ENCODE measurements at places on chromosomes 1 and 21. TPM values are rescaled to one million over a fixed set of nuclear protein-coding genes. Genes with fewer than 3 reads are reported as not detected.

- DNase-seq: no peak
- peaks cover 5% of the 10 kb centered on the region for H3K36me3 ChIP-seq
- H3K27me3 ChIP-seq: no peaks in the 10 kb centered on the region
- H3K4me1 ChIP-seq: no peaks in the 10 kb centered on the region
- peak overlapping the region; percentile 35 for H3K4me3 ChIP-seq
Observed at GRCh38 chr1:243421784-243422183, 165.9 kb downstream of the SDCCAG8 start.

DNA sequence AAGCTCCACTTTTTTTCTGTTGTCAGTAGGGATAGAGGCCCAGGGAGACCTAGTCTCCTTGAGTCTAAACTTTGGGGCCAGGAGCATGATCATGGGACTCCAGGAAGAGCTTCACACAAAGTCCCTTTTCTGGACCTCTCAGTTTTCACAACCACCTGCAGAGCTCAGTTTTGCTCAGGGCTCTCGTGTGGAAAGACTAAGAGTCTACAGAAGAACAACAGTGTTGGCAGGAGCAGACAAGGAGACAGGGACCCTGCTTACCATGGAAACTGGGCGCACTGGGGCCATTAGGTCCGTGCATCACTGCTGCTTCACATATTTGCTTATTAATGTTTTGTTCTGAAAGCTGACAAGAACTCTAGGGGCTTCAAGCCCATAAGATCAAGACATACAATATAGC, 63.9 kb upstream of the HSD17B7 start:
- H3K27me3 ChIP-seq: no peaks in the 10 kb centered on the region
- no peak overlapping the region for H3K27ac ChIP-seq
- DNase-seq: no peak
- no peaks in the 10 kb centered on the region for H3K36me3 ChIP-seq

DNA sequence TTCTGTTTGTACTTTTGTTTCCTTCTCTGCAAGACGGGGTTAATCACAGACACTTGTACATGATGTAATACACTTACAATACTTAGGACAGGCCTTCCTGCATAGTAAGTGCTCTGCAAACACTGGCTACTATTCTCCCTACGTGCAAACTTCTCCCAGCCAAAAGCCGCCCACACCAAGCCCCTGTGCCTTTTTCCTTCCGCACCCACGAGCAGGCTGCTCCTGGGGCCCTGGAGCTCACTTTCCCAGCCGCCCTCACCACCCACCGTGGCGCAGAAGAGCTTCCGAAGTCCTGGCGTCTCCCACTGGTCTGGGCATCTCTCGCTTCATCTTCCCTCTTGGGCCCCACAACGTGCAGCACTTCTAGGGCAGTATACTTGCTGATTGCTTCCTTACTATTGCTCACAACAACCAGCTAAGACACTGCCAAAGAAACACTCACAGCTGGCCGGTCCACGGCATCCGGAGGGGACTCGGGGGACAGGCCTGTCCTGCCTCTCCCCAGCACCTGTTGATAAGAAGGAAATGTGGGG, 22.5 kb upstream of the GPR157 start:
- DNase-seq: no peak
- peaks cover 25% of the 10 kb centered on the region for H3K4me1 ChIP-seq
- no peak overlapping the region for H3K4me3 ChIP-seq
- no peaks in the 10 kb centered on the region for H3K36me3 ChIP-seq
- no peaks in the 10 kb centered on the region for H3K27me3 ChIP-seq

Gene APP
- 468 TPM for total RNA-seq

DNA sequence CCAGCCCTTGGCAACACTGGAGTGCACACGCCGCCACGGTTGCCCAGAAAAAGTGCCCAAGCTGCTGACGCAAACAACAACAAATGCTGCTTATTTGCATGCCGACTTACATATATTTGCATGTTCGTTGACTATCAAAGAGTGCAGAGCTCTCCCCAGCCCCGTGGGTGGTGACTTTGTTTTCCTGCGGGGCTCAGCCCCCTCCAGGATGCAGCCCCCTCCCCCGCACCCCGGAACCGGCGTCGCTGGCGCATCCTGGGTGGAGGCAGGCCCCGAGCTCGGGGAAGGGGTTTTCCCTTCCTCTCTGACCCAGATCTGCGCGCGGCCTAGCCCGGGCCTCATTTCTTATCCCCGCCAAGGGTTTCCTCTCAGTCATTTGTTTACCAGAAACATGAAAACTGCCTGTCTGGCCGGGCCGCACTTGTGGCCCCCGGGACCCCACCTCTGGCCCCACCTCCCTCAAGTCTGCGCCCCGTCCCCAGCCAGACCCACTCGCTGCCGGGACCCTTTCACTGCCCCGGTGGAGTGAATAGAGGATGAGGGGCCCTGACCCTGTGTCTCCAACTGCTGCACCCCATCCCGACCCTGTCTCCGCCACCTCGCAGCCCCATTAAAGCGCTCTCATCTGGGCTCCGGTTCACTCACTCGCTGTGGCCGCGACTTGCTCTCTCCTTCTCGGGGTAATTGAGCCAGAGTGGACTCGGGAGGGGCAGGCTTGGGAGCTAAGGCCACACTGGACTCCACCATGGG, 5.5 kb downstream of the TNFRSF25 start:
- no peak overlapping the region for H3K27ac ChIP-seq
- peaks cover 15% of the 10 kb centered on the region for H3K36me3 ChIP-seq
- peak overlapping the region; percentile 33 for H3K4me3 ChIP-seq
- DNase-seq: no peak
- peaks cover 5% of the 10 kb centered on the region for H3K27me3 ChIP-seq
- H3K4me1 ChIP-seq: no peaks in the 10 kb centered on the region

GRCh38 chr1:34984793-34985608, at the start of gene TMEM35B:
Gene TMEM35B, minus strand, starts transcription at chr1:34985347. Its CDS starts 42 bp downstream, at chr1:34985305.
- H3K36me3 ChIP-seq: peaks cover 6% of the 10 kb centered on the region
- H3K4me3 ChIP-seq: peak within 1 kb of the TSS; percentile 87
- no peaks in the 10 kb centered on the region for H3K27me3 ChIP-seq
- peak within 1 kb of the TSS; percentile 97 for H3K27ac ChIP-seq

Gene NBPF15
- total RNA-seq: 59.7 TPM

GRCh38 chr1:12435639-12436344, 182.2 kb downstream of the DHRS3 start:
- H3K4me3 ChIP-seq: peak overlapping the region; percentile 1
- peak overlapping the region; percentile 89 for H3K27ac ChIP-seq
- H3K4me1 ChIP-seq: peaks cover 85% of the 10 kb centered on the region
- no peaks in the 10 kb centered on the region for H3K27me3 ChIP-seq

- H3K27me3 ChIP-seq: no peaks in the 10 kb centered on the region
- H3K4me1 ChIP-seq: no peaks in the 10 kb centered on the region
- H3K4me3 ChIP-seq: peak within 1 kb of the TSS; percentile 52
- DNase-seq: no peak
- H3K27ac ChIP-seq: no peak within 1 kb of the TSS
- H3K36me3 ChIP-seq: no peaks in the 10 kb centered on the region
Observed at GRCh38 chr1:84143796-84144565, at the start of gene PRKACB. Gene PRKACB, plus strand, starts transcription at chr1:84144271. Its CDS starts 91 bp downstream, at chr1:84144362.

DNA sequence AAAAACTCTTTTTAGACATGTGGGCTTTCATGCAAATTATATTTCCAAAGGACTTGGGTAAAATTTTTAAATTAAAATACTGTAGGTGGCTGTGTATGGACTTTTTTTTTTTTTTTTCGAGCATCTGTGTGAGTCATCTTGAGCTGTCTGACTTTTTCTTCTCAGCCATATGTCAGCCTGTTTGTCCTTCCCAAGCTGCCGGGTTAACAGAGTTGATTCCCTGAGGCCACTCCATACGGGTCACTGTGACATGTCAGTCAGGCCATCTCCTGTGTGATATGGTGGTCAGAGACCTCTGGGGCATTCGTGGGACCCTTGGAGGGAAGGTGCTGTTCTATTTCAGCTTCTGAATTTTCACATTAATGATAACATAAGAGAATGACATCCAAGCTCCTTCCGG, 148.3 kb downstream of the KCNJ6 start:
- DNase-seq: no peak
- no peaks in the 10 kb centered on the region for H3K27me3 ChIP-seq
- H3K4me1 ChIP-seq: no peaks in the 10 kb centered on the region
- H3K4me3 ChIP-seq: no peak overlapping the region
- H3K36me3 ChIP-seq: no peaks in the 10 kb centered on the region
- no peak overlapping the region for H3K27ac ChIP-seq

GRCh38 chr1:14737561-14738094, 139.1 kb downstream of the KAZN start:
- no peak for DNase-seq

DNA sequence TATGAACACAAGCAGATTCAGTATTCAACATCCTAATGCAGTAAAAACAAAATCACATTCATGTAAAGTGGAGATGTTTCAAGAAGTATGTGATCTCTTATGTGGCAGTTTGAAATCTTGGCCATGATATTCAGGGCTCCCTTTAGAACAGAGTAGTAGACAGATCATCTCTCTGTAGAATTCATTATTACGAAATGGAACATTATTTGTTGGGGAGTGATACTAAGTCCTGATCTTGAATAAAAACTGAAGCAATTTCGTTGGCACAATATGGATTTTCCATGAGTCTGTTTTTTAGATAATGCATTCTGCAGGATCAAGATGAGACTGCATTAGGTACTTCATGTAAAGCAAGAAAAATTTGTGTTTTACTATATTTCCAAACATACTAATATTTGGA, 264.4 kb upstream of the NRIP1 start:
- no peak for DNase-seq
- H3K27ac ChIP-seq: no peak overlapping the region
- no peaks in the 10 kb centered on the region for H3K4me1 ChIP-seq
- H3K36me3 ChIP-seq: no peaks in the 10 kb centered on the region
- H3K4me3 ChIP-seq: no peak overlapping the region

- H3K36me3 ChIP-seq: peaks cover 4% of the 10 kb centered on the region
- H3K27ac ChIP-seq: no peak overlapping the region
- no peaks in the 10 kb centered on the region for H3K4me1 ChIP-seq
- no peak overlapping the region for H3K4me3 ChIP-seq
- no peaks in the 10 kb centered on the region for H3K27me3 ChIP-seq
Observed at GRCh38 chr1:65232461-65232990, 76.8 kb upstream of the DNAJC6 start.

Gene LPAR3
- total RNA-seq: 2.7 TPM

GRCh38 chr1:32071758-32072621, 749 bp upstream of the TMEM39B start:
- DNase-seq: no peak
- peak overlapping the region; percentile 85 for H3K4me3 ChIP-seq
- H3K27me3 ChIP-seq: no peaks in the 10 kb centered on the region
- peaks cover 44% of the 10 kb centered on the region for H3K4me1 ChIP-seq

All from thoracic aorta (tissue), 2 donors.